ENCODE measurements at places on chromosomes 5 and 9.
A peak's percentile ranks its signal among the peaks of the same experiment; 100 is the strongest.

- DNase-seq = peak; percentile 52
Observed at GRCh38 chr9:4796988-4797853, 4.5 kb downstream of the RCL1 start.

DNA sequence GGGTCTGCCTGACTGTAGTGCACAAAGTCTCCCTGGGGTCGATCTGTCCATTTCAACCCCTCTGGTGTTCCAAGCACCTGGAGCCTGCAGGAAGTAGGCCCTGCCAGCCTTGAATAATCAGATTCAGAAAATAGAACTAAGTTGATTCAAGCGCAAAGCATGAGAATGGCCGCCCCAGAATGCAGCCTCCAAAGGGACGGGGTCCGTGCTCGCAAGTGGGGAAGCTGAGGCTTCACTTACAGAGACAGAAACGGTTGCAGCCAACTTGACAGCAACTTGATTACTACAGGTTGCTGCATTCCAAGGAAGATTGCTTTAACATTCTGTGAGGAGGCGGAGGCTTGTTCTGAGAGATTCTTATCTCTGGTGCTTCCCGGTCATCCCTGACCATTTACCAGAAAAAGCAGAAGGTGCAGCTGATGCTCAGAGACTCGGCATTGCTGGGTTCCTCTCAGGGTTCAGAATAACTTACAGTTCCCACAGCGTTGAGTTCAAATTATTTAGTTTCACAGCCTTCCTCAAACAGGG is 14.9 kb upstream of the LRRC14B start:
- DNase-seq = no peak

DNA sequence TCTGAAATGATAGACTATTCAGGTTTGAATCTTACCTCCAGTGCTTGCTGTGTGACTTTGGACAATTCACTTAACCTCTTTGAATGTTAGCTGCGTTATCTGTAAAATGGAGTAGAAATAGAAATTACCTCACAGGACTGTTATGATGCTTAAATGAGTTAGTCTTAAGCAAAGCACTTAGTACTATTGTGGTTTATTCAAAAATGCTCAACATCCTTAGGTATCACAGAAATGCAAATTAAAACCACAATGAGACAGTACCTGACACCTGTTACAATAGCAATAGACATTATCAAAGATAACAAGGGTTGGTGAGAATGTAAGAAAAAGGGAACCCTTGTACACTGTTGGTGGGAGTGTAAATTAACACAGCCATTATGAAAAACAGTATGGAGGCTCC is 77.6 kb upstream of the FREM1 start:
- no peak for DNase-seq

DNA sequence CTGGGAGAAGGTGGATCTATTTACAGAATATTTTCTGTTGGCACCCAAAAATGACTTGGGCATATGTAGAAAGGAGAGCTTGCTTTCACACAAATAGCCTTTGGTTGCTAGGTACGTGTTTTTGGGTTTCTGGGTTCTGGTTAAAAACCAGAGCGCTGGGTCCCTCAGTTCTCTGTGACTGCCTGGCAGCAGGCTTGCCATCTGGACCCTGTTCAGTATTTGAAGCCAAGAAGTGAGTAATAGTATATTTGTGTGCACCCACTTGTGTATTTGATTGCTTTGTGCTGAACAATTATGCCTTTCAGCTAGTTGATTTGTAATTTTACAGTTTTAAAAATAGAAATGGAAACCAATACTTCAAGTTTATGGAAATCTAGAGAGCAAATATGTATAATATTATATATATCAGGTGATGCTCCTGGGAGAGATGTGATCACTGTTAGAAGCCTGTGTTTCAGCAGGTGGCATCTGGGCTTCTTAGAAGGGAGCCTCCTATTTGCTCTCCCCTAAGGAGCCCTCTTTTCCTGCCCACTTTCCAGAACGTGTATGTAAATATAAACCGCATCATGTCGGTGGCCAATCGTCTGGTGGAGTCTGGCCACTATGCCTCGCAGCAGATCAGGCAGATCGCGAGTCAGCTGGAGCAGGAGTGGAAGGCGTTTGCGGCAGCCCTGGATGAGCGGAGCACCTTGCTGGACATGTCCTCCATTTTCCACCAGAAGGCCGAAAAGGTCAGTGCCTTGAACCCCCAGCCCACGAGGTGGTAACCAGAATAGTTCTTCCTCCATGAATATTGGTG is 153.6 kb downstream of the TRIO start:
- DNase-seq = no peak

- peak; percentile 46 for DNase-seq
Observed at GRCh38 chr9:74940600-74940999, 12.1 kb downstream of the C9orf40 start.

- DNase-seq = no peak
Observed at GRCh38 chr5:36017622-36018021, 26.4 kb upstream of the UGT3A1 start.

GRCh38 chr9:117076571-117077290 is 338.1 kb downstream of the ASTN2 start:
- no peak for DNase-seq

DNA sequence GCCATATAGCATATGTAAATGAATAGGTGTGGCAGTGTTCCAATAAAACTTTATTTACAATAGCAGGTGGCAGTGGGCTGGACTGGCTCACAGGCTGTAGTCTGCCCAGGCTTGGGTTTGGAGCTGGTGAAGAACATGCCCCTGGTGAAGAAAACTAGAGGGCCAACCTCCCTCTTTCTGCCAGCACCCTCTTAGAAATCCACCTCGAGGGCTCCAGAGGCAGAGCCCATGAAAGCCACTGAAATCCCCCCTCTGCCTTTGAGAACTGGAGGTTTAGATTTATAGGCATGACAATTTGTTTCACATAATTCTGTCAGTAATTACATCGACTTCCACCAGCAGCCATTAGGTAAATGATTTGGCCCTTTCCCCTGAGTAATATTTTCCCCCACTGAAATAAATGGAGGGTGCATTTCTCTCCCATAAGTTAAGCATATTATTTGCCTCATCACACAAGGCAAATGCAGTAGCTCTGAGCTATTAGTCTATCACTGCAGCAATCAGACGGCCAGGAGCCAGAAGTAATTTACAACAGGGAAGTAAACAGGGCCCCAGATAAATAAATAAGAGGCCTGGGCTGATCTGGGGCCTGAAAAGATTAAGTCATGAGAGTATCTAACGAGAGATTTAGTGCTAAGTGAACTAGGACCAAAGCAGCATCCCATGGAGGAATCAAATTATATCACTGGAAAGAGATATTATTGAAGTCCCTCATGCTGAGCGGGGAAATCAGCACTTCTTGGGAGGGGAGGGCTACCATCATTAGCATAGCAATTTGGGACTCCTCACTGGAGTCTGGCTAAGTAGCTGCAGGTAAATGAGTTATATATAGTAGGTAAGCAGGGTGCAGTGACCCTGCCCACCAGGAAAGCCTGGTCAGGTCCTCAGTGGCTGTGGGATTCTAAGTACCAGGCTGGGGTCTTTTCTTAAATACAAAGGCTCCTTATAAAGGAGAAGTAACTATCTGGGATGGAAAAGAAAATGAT is 123.9 kb downstream of the SLIT3 start:
- DNase-seq = no peak

DNA sequence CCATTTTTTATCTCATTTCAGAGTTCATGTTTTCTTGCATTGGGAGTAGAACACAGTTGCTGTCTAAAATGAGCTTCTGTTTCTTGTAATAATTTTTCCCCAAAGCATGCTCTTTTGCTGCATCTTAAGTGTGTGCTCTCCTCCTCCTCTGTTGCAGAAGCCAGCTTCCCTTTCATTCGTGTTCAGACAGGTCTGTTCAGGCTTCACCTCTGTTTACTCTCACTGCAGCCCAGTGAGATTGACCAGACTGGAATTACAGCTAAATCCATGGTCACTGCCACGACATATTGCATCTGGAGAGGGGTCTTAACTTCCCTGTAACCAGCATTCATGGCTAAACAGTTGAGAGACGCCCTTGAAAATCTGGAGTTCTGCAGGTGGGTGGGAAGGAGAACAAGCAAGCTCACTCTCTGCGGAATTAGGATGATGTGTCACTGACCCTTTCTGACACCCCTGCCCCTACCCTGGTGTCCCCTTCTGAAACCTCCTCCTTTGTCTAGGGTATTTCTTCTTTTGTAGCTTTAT is 223.2 kb downstream of the FSTL4 start:
- DNase-seq = no peak

DNA sequence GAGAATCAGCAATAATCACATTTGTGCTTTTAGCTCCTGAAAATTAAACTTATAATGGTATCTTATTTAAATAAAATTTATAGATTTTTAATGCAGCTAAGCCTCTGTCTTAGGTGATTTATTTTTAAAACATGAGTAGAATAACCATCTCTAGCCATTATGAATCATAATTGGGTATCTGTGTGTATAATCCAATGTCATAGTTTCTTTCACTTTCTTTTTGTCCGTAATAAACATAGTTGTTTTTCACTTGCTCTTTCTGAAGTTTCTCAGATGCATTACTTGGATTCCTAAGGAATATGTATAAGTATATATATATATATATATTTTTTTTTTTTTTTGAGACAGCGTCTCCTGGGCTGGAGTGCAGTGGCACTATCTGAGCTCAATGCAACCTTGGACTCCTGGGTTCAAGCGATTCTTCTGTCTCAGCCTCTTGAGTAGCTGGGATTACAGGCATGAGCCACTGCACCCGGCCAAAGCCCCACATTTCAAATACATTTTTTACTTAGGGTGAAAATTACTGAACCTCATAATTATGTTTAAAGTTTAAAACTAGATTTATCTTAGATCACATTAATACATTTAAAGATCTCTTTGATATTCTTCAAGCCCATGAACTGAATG is 377.1 kb downstream of the PRDM9 start:
- DNase-seq = no peak

- no peak for DNase-seq
Observed at GRCh38 chr5:159100782-159101646, 1.3 kb upstream of the EBF1 start.

GRCh38 chr5:122306461-122306860 is 5.6 kb upstream of the SNCAIP start:
- no peak for DNase-seq

DNA sequence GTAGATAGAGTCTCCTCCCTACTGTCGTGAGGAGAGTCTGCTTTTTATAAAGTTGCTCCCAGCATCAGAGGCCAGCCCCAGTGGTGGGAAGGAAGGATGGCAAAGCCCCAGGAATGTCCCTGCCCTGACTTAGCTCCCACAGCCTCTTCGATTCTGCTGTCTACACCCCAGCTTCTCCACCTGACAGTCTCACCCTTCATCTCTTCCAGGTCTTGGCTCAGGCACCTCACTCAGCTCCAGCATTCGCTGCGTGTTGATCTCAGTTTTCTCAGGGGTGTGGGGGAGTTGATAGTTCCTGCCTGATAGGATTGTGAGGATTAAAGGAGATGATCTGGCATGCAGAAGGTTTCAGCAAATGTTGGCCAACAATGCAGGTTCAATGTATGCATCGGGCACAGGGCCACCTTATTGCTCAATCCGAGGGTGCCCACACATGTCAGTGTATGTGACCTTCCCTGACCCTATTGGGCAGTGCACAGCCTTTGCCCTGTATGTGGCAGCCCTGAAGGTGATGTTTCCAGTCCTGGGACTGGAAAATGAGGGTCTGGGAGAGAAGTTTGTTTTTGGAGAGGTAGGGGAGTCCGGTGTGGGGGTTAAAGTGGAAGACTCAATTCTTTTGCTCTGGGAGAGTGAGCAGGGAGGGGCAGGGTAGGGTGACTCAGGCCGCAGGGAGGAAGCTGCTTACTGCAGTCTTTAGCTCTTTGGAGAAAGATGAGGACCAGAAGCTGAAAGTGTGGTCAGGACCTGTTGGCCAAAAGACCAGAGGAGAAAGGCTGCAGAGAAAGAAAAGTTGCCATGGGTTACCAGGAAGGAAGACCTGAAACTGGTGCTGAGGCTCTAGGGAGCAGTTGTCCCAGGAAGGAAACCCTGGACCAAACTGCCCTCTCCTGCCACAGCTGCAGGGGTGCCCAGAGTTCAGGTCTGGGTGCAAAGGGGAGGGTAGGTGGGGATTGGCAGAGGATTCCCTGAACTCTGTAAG is 153.2 kb downstream of the MACROH2A1 start:
- peak; percentile 53 for DNase-seq

DNA sequence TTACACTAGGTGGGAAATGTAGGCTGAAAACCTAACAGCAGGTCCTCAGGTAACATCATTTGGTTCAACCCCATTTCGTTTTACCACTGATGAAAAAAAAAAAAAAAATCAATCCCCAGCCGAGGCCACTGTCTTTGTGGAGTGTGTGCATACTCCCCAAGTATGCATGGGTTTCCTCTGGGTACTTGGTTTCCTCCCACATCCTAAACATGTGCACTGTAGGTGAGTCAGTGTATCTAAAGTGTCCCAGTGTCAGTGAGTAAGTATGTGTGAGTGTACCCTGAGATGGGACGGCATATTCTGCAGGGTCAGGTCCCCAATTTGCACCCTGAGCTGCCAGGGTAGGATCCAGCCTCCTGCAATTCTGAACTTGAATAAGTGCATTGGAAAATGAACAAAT is 966.5 kb upstream of the DMAC1 start:
- DNase-seq = no peak

DNA sequence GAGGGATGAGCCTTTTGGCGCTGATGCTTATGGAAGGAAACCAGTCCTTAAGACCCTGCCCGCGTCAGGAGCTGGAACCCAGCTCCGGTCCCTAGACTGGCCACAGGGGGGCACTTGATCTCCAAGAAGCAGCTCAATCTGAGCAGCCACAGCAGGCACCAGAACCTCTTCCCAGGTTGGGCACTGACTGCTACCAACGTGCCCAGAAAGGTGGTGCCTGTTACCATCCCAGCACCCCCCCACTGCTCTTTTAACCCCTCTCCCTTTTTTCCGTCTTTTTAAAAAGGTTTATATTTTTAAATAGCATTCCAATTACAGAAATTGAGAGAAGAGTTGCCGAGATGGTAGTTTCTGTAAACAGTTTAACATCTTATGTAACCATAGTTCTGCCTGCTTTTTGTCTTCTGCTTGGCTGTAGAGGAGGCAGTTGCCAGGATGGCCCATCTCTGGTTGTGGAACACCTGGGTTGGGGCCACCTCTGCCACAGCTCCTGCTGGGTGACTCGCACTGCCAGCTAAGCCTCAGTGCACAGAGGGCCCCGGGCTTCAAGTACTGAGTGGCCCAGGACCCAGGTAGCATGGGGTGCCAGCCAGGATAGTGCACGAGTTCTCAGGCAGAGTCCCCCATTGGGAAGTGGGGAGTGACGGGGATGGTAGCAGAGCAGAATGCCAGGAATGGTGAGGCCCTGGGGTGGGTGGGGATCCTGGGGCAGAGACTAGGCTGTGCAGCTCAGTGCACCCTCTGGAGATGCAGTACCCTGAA is 62.8 kb downstream of the PFDN1 start:
- DNase-seq = peak; percentile 65

- no peak for DNase-seq
Observed at GRCh38 chr5:176740131-176740701, 70.1 kb upstream of the UNC5A start.
